ENCODE measurements at places on chromosomes 3 and 15.

DNA sequence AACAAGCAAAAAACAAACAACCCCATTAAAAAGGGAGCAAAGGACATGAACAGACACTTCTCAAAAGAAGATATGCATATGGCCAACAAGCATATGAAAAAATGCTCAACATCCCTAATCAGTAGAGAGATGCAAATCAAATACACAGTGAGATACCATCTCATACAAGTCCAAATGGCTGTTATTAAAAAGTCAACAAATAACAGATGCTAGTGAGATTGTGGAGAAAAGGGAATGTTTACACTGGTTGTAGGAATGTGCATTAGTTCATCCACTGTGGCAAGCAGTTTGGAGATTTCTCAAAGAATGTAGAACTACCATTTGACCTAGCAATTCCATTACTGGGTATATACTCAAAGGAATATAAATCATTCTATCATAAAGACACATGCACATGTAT lies 44.5 kb downstream of the RIOX2 start:
- DNase-seq: peak; percentile 24

DNA sequence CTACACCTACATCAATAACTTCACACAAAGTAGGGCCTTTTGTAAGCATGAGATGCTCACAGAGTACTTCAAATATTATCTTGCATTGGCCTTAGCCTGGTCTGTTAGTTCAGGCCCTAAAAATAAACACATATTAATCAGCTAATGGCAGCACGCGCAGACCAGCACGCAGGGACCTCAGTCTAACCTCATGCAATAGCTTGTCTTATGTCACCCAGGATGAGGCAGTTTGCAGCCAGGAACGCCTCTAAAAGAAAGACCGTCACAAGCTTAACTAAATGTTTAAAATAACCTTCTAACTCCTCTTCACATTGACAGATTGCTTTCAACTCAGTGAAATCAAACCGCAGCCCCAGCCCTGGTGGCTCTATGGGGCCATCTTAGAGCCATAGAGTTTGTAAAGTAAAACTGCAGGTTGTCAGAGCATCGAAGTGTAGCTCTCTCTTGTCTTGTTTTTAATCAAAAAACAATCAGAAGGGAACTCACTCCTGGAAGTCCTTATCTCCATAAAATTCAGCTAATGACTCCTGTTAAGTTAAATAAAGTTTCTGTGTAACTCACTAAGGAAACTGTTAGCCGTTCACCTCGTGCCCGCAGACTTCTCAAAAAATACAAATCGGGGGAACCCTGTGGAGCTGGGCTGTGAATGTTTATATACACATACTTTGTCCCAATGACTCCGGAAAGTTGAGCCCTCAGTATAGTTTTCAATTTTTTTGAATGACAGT lies 212.6 kb downstream of the CDIN1 start:
- peak; percentile 35 for DNase-seq

DNA sequence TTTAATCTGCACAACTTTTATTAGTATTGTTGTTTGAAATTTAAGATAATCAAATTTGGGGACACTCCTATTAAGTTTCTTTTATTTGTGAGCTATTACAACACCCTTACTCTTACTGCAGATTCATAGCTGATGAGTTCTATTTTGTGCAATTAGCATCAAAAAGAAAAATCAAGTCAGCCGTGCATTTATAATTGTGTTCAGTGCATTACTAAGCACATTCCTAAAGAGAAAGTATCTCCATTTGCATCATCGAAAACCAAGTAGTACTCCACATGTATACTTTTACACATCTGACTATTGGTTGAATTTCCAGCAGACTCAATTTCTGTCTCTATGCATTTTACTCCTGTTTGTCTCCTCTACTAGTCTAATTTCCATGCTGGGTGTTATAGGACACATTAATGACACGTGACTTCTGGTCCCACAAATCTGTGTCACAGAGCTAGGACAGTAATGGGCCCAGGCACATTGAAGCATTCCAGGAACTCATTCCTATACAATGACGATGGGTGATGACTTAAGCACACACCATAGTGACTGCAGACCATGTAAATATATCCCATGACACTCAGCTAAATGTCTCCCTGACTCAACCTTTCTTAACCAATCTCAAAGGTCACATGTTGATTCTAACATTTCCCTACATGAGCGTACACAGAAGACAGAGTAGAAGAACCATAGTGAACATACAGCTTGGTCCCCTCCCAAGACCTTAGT lies 477.5 kb downstream of the LPP start:
- DNase-seq: peak; percentile 86

- DNase-seq: no peak
These were observed 16.6 kb downstream of the KLF15 start for GRCh38 chr3:126340596-126340942.

DNA sequence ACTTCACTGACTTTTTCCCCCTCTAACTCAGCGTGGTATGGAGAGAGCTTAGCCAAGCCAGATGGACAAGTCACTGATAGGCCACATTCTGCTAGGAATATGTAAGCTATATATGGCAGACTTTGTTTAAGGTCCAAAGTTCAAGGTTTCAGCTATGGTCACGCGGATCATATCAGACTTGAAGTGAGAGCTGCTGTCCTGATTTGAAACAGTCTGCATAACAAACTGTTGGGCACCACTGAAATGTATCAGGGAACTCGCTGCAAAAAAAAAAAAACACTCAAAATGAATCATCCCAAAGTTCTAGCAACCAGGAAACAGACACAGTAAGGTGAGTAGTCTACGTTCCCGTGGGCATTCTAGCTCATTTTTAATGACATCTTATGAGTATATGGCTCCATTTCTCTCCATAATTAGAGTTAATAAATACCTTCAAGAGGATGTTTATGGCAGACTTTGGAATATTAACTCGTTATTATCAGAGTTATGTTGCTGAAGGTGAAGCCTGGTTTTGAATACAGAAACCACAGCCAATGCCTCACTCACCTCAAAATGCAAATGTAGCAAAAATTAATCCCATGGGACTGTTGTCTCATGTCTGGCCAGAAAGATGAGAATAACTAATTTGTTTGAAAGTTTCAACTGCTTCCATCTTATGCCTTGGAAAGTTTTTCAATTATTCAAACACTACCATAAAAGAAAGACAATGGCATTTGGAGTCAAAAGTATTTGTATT lies 12.3 kb downstream of the DPH3 start:
- no peak for DNase-seq

DNA sequence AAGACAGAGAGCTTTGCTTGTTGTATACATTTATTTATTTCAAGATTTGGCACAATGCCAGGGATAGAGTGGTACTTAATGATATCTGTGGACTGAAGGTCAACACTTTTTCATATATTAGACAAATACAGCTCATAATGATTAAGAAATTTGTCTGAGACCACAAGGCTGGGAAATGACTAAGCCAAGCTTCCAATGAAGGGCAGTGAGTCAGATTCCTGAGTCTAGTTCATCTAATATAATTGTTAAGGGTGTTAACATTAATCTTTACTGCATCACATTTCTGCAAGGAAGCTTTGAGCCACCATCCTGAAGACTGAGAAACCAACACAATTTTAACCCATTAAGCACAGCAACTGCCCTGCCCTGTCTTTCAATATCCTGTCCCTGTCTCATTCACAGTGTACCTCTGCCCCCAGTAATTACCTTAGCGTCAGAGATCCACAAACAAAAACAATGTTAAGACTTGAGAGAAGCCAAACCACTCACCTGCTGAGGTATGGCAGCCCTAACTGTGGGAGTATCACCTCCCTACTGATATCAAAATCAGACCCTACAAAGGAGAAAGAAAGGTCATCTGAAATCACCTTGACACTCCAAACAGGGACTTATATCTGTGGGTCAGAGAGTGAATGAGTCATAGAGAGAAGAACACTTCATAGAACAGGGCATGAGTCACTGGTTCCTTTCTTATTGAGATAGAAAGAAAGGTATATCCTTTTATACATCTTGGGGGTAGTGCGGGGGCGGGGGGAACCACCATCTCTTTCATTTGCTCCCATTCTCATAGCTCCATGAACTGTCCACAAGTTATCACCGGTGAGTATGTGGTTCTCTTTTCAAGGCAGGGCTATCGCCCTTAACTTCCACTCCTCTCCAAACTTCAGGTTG lies 74.7 kb downstream of the MAGI1 start:
- DNase-seq: peak; percentile 81

GRCh38 chr3:45179163-45179562 lies 33.0 kb upstream of the CDCP1 start:
- DNase-seq: no peak

DNA sequence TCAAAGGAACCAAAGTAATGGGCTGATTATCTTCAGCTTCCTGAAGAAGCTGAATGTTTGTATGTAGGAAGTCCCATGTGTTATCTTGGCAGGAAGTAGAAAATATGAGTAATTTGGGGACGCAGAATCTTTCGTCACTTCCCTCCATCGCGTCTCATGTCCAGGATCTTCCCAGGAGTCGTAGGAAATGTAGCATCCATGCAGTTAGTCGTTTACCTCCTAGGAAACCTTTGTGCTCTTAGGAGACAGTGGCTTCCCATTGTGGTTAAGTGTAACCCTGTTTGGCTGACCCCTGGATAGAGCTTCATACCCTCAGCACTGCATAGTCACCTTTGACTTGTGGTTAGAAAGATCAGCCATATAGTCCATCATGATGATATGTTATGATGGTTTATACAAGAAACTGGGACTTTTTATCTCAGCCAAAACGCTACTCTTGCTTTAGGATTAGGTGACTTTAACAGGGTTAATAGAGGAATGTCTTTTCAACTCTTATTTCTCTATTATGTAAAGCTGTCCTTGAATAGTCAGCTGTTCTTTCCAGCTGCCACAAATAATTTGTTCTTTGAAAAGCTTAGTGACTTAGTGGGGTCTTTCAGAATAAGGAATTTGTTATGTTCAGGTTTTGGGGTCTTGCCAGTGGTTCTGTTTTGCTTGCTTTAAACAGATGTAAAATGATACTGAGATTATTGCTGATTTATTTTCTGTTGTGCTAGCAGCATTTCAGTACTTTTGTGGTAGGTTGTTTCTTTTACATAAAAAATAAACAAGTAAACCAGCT lies 92.2 kb downstream of the KLHL25 start:
- DNase-seq: peak; percentile 68

DNA sequence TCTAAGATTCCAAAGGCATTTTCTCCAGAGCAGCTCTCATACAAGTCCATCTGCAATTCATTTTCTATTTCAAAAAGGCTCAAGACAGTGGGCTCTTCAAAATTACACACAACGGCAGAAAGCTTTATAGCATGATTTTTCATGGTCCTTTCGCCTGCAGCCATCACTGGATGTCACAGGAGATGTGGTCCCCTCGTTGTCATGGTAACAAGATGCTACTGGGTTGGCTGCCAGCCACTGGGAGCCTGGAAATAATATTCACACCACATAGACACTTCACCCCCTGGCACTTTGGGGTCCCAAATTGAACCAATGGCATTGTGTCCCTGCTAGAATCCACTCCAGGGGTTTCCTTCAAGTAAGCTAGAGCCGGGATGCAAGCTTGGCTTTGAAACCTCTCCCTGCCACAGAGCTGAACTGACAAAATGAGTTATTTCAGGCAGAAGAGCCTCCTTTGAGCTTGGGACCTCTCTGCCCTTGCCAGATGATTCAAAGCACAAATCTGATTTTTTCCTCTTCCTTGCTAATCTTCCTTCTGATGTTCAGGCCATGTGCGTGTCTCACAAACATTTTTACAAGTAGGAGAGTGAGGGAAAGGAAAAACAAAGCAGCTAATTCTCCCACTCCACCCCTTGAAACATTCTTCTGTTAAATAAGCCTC lies 512.6 kb upstream of the ADAMTS9 start:
- no peak for DNase-seq

GRCh38 chr15:80060356-80061006 lies 1.0 kb downstream of the ZFAND6 start:
- DNase-seq: peak; percentile 37

DNA sequence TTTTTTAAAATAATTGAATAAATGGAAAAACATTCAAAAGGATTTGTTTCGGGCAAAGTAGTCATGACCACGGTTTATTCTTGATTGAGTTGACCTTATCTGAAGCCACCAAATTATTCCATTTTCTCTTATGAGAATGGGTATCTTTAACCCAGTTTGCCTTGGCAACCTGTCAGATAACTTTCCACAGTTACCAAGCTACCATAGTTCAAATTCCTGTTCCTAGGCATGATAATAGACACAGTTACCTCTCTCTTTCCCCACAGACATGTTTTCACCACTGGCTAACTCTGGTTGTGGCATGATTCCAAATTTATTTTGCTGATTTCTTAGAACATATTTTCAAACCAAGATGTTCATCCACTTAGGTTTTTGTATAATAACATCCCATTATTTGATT lies 84.9 kb downstream of the NECTIN3 start:
- DNase-seq: no peak

- no peak for DNase-seq
These were observed 132.2 kb upstream of the TSC22D2 start for GRCh38 chr3:150275941-150276340.

- DNase-seq: no peak
These were observed 46.2 kb upstream of the CTDSPL2 start for GRCh38 chr15:44381236-44381635.

GRCh38 chr3:152957491-152957890 lies 122.6 kb downstream of the P2RY1 start:
- DNase-seq: no peak

- peak; percentile 98 for DNase-seq
These were observed 26.4 kb downstream of the ANXA2 start for GRCh38 chr15:60371175-60372051.

DNA sequence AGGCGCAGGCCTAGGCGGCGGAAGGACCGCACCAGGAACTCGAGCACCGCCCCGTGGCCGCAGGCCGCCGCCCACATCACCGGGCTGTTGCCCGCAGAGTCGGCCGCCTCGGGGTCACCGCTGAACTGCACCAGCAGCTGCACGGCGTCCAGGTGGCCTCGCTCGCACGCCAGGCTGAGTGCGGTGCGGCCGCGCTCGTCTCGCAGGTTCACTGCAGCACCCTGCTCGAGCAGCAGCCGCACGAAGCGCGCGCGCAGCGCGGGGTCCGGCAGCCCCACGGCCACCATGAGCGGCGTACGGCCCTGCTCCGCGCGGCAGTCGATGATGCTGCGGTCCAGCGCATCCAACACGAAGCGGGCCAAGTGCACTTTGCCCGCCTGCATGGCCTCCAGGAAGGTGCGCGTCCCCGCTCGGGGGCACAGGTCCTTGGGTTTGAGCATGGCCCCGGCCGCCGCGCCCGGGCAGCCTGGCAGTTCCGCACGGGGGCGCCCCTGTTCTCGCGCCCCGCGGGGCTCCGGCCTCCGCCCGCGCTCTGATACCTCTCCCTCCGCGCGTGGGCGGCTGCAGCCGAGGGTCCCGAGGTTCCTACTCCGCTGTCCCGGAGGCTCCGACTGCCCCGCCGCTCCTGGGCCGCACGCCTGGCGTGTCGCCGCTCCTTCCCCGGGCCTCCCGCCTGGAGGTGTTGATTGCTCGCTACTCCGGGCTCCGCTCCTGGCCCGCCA lies 556 bp downstream of the ANKRD63 start:
- DNase-seq: no peak

- no peak for DNase-seq
These were observed 18.0 kb downstream of the ISG20 start for GRCh38 chr15:88656760-88657221.

GRCh38 chr15:72785432-72785831 lies 1.9 kb upstream of the ADPGK start:
- peak; percentile 66 for DNase-seq

GRCh38 chr3:114272271-114272670 lies 21.6 kb upstream of the TIGIT start:
- DNase-seq: peak; percentile 32

Measured in brain microvascular endothelial cell (primary cell).